ENCODE measurements at places on chromosomes 6 and 20. TPM values are rescaled to one million over a fixed set of nuclear protein-coding genes. Genes with fewer than 3 reads are reported as not detected.

SPDEF gene
- total RNA-seq = 0.39 TPM

GRCh38 chr20:17505636-17506517 is 25.3 kb downstream of the BFSP1 start:
- no peaks in the 10 kb centered on the region for H3K36me3 ChIP-seq
- H3K4me1 ChIP-seq = peaks cover 20% of the 10 kb centered on the region
- H3K27ac ChIP-seq = no peak overlapping the region
- no peaks in the 10 kb centered on the region for H3K27me3 ChIP-seq
- H3K4me3 ChIP-seq = no peak overlapping the region

SDHAF4 gene
- total RNA-seq = 8.9 TPM

- H3K27ac ChIP-seq = no peak overlapping the region
- H3K4me3 ChIP-seq = no peak overlapping the region
- no peaks in the 10 kb centered on the region for H3K4me1 ChIP-seq
- H3K36me3 ChIP-seq = no peaks in the 10 kb centered on the region
- no peaks in the 10 kb centered on the region for H3K27me3 ChIP-seq
These were observed 191.2 kb upstream of the SOX4 start for GRCh38 chr6:21402368-21402767.

GRCh38 chr6:81623106-81623759 is 129.2 kb downstream of the TENT5A start:
- no peak for DNase-seq
- H3K4me3 ChIP-seq = no peak overlapping the region
- no peaks in the 10 kb centered on the region for H3K4me1 ChIP-seq
- H3K27me3 ChIP-seq = no peaks in the 10 kb centered on the region

DEFB132 gene
- total RNA-seq = not detected

DNA sequence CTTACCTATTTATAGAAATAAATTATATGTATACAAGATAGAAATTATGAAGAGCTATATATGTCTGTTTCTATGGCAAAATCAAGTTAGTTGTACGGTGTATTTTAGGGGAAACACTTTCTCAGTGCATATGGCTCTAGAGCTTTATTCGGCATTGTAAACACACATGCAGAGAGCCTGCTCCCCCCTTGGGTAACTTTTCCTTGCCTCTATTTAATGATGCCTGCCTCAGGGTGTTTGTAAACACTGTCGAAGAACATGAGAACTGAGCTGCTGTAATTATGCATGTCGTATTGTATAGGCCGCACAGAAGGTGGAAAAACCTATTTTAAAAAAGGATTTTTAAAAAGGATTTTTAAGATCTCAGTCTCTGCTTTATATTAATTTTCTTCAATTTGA is 133.4 kb downstream of the FNDC1 start:
- no peak overlapping the region for H3K4me3 ChIP-seq
- peaks cover 11% of the 10 kb centered on the region for H3K27me3 ChIP-seq
- H3K27ac ChIP-seq = no peak overlapping the region
- no peaks in the 10 kb centered on the region for H3K36me3 ChIP-seq
- no peak for DNase-seq

SLC25A27 gene
- 10.7 TPM for total RNA-seq

ANKRD60 gene
- total RNA-seq = not detected

COL20A1 gene
- 0.34 TPM for total RNA-seq

- H3K36me3 ChIP-seq = no peaks in the 10 kb centered on the region
- H3K27me3 ChIP-seq = no peaks in the 10 kb centered on the region
- no peak overlapping the region for H3K27ac ChIP-seq
- peak; percentile 35 for DNase-seq
- H3K4me3 ChIP-seq = no peak overlapping the region
- H3K4me1 ChIP-seq = peaks cover 24% of the 10 kb centered on the region
These were observed 318.1 kb downstream of the CLIC5 start for GRCh38 chr6:45697605-45698004.
